ENCODE measurements at places on chromosomes 12 and 14. TPM values are rescaled to one million over a fixed set of nuclear protein-coding genes. Genes with fewer than 3 reads are reported as not detected.

Gene ASB2
- 66.6 TPM for total RNA-seq

Gene ACADS
- total RNA-seq = 12.6 TPM

Gene KRT6B
- total RNA-seq = not detected

Gene RDH16
- total RNA-seq = 0.41 TPM

Gene USP44
- 3.2 TPM for total RNA-seq

Gene RFLNA
- total RNA-seq = not detected

Gene MRPL52
- 136 TPM for total RNA-seq

Gene AP1G2
- total RNA-seq = 259 TPM

Gene BATF
- 149 TPM for total RNA-seq

Gene NOVA1
- 0.39 TPM for total RNA-seq

Gene SLC25A47
- not detected for total RNA-seq

Gene DPY19L2
- 0.56 TPM for total RNA-seq

Gene DTX1
- 0.66 TPM for total RNA-seq

Gene DIO2
- not detected for total RNA-seq

Gene CATSPERB
- total RNA-seq = 13.3 TPM

Gene OTOGL
- total RNA-seq = not detected
